ENCODE measurements at places on chromosomes 5 and 9.

DNA sequence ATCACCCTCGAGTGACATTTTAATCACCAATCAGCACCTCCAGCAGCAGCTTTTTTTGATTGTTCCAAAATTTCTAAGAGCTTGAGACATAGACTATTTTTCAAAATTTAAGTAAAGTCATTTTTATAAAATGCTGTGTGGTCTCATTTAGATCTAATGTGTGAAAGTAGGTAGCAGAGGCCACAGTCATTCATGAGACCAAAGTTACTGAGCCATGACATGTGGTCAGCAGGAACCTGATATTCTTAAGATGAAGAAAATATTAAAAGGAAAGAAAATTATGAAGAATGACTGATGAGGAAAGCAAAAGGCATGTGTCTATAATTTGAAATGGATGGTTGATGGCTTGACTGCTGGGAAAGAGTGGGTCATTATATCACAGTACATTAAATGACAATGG is 7.2 kb downstream of the FREM1 start:
- DNase-seq: no peak

DNA sequence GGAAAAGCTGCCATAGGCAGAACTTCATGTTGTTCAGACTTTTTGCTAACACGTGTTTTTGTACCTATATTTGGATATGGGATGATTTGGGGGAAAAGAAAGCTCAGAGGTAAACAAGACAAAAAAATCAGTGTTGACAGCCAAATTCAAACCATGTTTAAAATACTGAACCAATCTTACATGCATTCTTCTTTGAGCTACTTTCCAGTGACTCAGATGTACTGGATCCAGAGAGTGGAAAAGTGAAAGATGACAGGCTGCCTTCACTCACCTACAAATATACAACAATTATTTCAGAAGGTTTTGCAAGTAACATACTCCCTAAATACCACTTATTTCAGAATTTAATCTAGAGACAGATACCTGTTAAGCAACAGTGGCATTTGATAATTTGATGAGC is 165.7 kb downstream of the MPDZ start:
- no peak for DNase-seq

- no peak for DNase-seq
Observed at GRCh38 chr5:127863161-127863560, 160.0 kb downstream of the CCDC192 start.

- no peak for DNase-seq
Observed at GRCh38 chr5:60842871-60843385, 1.1 kb downstream of the ELOVL7 start.

DNA sequence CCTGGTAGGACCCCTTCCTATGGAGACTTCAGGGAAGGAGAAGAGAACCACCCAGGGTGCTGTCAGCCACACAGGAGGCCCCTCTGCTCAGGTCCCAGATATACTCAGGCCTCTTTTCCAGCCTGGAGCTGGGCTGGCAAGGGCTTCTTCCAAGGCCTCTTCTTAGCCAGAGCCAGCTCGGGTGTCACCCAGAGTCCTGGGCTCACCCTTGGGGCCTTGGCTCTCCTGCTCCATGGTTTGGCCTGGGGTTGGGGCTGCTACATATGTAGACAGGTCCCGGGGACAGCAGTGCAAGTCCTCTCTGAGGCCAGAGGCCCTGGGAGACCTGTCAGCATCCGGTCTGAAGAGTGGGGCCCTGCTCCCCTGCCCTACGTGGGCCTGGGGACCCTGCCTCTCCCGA is 22.8 kb downstream of the PAEP start:
- no peak for DNase-seq

- DNase-seq: no peak
Observed at GRCh38 chr5:151108566-151108965, 27.7 kb upstream of the TNIP1 start.

DNA sequence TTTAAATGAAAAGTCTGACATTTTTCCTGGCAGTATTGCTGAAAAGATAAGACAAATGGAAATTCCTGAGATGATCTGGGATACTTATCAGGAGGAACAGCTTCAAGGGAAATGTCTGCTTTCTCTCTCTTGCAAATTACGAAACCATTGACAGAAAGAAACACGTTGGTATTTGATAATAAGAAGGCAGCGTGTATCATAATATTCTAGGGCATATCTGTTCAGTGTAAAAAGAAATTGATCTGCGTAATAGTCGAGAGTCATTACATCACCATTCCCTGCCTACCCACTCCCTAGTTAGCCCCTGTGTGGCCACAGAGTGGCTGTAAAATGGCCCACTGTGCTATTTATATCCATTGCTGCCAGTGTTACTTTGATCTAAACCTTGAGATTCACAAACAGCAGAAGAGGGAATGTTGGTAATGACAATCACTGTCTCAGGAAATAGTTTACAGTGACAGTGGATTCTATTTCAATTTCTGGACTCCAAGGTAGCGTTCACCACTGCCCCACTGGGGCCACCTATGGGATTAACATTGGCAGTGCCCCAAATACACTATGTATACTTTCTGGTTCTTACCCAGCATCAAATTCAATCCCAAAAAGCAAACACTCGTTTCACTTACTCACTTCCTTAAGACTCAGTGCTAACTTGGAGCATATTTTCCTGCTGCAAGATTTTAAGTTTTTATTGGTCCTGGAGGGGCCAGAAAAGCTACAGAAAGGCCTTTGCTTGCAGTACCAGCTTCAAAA is 133.4 kb upstream of the GAS1 start:
- no peak for DNase-seq

DNA sequence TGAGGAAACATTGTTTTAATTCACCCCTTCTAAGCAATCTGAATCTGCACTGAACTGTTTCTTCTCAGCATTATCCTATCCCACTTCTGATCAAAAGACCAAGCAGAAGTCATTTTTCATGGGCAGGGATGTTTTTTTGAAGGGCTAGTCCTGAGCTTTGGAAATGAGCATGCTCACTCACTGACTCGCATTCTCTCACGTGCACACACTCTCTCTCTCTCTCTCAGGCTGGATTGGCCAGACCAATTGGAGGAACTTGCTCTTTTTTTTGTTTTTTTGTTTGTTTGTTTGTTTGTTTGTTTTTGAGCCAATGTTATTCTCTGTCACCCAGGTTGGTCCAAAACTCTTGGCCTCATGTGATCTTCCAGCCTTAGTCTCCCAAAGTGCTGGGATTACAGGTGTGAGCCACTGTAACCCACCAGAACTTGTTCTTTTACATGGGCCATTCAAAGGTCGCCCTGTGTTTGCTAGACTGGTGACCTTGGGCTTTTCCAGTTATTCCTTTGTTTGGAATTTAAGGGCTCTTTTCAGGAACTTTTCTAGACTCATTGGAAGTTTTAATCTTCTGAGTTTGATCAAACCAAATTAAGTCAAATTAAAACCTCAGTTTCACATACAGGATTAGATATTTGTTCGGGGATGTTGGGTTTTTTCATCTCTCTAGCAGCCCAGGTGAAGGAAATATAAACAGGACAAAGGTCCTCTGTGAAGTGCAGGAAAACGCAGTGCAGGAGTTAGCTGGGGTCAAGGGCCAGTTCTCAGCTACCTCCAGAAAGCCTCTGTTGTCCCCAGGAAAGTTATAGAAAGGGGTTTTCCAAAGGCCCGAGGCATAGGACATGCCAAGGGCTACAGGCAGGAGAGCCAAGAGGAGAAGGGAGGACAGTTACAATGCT is 13.1 kb downstream of the FAXDC2 start:
- DNase-seq: no peak

DNA sequence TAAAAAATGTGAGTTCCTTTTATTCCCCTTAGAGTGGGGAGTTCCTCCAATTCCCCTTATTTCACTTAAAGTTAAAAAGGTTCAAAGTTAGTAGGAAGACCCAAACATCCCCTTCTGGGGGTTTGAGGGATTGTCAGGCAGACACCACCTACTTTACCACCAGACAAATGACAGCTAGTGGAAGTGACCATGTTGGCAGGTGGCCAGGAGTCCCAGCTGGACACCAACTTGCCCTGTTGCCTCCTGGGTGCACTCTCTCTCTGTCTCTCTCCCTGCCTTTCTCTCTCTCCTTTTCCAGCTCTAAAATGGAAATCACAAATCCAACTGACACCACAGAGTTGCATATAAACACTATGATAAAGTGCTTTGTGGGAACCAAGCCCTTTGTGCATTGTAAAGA is 307.7 kb upstream of the TLE4 start:
- DNase-seq: no peak

DNA sequence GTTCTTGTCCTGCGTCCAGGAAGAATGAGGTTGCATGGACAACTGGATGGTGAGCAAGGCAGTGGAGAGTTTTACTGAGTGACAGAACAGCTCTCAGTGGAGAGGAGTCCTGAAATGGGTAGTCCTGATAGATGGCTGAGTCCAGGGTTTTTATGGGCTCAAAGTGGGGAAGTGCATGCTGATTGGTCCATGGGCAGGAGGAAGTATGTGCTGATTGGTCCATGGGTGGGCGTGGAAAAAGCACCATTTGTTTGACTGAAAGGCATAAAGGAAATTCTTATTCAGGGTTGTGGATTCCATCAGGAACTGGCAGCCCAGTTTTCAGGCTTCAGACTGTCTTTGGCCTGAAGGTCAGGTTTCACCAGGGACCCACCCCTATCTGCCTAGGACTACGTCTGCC is 10.6 kb downstream of the FSD1L start:
- no peak for DNase-seq

DNA sequence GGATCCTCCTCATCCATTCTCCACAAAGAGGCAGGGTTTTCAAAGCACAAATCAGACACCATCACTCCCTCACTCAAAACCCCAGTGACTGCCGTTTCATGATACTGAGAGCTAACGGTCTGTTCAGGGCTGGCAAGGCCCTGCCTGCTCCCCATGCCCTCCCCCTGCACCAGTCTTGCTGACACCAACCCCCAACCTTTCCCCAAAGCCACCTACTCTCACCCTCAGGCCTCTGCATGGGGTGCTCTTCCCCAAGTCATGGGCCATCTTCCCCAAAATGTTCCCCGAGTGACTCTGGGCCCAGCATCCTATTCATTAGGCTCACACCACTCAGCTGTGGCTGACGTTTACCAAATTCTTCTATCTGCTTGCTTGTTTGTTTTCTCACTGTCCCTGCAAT is 21.7 kb upstream of the OLFM1 start:
- no peak for DNase-seq
